ENCODE measurements at places on chromosomes 16 and 17.

- no peak for DNase-seq
These were observed 6.4 kb upstream of the SLFN12L start for GRCh38 chr17:35543856-35544255.

- DNase-seq, result no peak
These were observed 1.8 kb downstream of the PRR29 start for GRCh38 chr17:63999680-64000531.

GRCh38 chr17:31787857-31788570, 71.0 kb downstream of the COPRS start:
- no peak for DNase-seq

DNA sequence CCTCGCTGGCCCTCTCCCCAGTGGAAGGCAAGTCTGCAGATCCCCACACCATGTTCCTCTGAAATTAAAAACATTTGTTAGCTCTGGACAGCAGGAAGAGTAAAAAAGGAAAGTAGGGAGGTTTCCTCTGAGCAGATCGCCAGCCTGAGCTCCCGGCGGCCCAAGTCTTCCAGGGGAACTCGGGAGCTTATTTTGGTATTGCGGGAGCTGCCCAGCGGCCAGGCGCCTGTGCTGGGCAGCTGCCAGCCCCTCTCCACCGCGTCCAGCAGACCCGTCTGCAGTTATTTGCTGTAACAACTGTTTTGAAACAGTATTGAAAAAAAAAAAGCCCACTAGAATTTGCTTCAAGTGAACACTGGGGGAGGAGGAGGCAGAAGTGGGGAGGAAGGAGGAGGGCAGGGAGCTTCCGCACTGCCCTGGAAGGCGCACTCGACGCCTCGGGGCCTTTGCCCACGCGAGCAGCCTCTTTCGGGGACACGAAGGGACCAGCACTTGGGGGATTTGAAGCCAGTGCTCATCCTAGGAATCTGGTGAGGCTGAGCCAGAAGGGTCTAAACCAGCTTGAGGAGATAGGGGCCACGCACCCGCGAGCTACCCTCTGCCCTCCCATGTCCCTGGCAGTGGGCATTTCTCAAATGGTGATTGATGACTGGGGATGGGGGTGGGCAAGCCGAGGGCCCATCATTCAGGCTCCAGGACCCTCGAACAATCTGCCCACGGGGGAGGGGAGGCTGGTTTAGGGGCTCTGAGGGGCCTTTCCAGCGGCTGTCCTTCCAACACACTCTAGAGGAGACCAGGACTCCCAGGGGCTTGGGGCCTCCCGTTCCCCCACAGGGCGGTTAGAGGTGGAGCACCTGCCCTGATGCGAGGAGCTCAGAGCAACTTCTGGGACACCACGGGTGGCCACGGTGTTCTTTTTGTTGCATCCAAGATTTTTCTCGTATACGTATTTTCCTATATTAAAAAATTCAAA, 3.0 kb upstream of the BAHCC1 start:
- DNase-seq, result no peak

- DNase-seq, result no peak
These were observed 8.8 kb upstream of the BRIP1 start for GRCh38 chr17:61872099-61872498.

GRCh38 chr16:74633686-74634085, 26.8 kb upstream of the GLG1 start:
- DNase-seq, result no peak

DNA sequence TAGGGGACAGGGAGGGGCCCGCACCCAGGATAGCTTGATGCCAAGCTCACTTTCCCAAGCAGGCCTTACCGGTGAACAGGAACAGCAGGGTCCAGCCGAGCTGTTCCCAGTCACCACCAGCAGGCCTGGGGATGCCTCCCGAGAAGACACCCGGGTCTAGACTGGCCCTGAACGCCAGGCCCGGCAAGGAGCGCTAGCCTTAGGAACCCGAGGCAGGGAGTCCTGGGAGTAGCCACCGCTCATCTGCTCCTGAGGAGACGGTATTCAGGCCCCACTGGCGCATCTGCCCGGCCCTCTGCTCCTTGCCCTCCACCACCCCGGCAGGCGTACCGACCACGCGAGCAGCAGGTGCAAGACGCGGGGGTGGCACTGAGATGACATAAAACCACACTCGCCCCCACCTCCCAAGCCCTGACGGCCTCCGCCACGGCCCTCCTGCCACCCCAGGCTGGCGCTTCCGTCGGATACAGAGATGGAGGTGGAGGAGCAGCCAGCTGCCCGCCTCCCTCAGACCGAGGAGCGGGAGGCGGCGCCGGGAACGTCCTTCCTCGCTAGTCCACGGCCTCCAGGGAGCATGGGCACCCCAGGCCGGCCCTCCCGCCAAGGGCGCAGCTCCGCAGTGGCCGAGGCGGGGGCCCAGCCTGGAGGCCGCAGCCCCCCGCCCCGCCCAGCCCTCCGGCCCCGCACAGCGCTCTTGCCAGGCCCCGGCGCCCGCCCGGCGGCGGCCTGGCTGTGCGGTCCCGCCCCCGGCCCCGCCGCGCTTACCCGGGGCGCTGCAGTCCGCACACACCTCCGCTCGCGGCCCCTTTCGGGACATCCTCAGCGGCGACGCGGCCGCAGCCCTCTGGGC, 661 bp downstream of the GIT1 start:
- DNase-seq, result no peak

DNA sequence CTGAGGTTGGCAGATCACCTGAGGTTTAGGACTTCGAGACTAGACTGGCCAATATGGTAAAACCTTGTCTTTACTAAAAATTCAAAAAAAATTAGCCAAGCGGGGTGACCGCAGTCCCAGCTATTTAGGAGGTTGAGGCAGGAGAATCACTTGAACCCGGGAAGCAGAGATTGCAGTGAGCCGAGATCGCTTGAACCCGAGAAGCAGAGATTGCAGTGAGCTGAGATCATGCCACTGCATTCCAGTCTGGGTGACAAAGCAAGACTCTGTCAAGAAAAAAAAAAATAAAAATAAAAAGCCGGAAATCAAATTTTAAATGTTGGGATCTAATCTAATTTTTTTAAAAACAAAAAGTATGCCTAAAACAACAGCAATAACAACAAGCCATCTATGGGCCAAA, 56.3 kb downstream of the ABCC1 start:
- no peak for DNase-seq

- DNase-seq, result no peak
These were observed 120.7 kb downstream of the STXBP4 start for GRCh38 chr17:55089256-55089655.

DNA sequence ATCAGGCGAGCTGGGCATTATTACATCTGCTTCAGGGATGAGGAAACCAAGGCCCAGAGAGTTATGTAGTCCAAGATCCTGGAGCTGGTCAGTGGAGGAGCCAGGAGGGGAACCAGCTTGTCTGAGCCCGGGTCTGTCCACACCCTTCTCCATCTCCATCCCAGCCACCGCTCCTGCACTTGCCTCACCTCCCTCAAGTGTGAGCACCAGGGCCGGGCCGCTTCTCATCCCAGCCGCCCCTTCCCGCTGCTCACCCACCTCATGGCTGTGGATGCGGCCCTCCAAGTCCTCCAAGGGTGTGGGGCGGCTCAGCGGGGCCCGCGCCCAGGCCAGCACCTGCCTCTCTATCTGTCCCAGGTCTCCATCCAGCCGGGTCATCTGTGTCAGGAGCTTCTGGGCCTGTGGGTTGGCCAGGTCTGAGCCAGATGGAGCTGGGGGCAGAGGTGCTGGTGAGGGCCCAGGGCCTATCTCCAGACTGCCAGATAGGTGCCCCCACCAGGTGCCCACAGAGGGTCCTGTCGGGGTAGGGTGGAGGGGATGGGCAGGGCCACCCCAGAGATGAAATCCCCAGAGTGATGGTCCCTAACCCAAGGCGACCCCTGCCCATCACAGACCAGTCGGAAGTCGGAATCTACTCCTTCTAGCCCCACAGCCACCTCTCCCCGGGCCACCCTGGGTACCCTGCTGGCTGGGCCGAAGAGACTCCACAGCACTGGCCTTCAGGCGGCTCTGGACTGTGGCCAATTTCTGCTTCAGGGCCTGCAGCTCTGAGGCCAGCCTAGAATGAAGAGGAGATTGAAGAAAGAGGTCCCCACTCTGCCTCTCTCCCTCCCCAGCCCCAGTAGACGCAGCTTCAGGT, 9.4 kb downstream of the EVPL start:
- DNase-seq, result no peak

GRCh38 chr17:80092959-80093358, 8.4 kb upstream of the GAA start:
- no peak for DNase-seq

DNA sequence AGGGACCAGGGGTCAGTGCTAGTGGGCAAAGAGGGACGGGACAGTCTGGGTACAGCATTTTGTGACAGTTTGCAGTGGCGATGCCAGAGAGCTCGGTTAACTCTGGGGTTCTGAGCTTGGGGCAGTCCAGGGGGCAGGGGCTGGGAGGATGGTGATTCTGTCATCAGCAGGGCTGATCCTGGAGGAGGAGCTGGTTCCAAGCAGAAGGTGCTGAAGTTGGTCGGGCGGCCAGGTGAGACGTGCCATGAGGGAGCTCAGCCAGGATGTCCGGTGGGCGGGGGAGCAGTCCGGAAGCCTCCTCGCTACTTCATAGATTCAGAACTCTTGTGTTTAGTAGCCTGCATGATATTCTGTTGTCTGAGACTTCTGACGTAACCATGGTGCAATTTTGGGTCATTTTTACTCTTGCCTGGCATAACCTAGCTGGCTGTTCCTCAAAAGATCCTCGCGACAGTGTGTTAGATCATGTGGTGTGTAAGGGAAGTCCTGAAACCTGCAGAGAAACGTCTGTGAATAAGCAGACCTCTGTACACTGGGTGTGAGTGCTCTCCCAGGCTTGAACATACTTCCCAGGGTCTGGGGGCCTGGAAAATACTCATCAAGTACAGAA, 122.0 kb downstream of the CLEC16A start:
- no peak for DNase-seq

DNA sequence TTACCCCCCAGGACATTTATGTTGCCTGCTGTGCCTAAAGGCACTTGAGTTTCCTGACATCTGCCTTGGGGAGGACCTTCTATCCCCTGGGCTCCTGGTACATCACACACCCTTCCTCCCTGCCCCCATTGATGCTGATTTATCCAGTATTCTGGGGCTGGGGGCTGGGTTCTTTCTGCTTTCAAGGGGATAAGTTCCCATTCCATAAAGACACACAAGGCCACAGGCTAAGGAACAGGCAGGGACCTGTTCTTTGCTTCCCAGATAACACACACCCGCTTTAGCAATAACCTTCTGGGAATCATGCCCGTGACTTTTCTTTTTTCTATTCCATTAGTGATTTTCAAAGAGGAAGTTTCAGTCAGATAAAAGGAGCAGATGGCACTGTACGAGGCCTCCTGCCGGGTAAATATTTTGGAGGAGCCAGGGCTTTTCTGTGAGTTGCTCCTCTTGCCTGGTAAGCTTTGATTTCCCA, 30.6 kb downstream of the CHD9 start:
- no peak for DNase-seq

- no peak for DNase-seq
These were observed 150.6 kb downstream of the CLEC16A start for GRCh38 chr16:11094857-11095565.

GRCh38 chr17:74963656-74964055, 8.9 kb downstream of the HID1 start:
- DNase-seq, result no peak

DNA sequence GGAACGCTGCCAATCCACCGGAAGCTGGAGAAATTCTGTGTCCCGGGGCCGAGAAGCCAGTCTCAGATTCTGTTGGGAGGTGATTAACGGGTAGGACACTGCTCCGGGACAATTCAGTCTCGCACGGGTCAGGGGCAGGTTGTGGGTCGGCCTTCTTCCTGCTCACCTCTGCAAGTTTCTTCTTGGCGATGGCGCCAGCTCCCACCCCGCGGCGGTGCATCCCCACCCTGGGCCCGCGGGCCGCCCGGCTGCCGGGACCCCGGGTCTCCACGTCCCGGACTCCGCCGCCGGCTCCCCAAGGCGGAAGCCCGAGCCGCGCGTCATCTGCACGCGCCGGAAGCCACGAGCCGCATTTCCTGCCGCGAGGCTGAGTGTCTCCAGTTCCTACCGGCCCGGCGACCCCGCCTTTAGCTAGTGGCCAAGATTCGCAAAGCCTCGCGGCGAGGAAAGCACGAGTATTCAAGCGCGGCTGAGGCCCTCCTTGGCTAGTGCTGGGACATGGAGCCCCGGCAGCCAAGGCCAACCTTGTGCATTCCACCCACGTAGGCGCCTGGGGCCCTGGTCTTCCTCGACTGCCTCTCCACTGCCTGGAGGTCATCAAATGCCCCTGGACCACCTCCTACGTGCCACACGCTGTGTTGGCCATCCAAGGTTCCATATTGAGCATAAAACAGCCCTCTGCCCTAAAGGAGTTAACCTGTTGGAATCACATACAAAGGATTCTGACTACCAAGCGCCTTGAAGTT, at the start of gene SNF8:
Gene SNF8, minus strand, starts transcription at position 328 of the 746 bp plus-strand sequence. Its CDS starts 108 bp downstream, at position 220.
- peak; percentile 85 for DNase-seq

DNA sequence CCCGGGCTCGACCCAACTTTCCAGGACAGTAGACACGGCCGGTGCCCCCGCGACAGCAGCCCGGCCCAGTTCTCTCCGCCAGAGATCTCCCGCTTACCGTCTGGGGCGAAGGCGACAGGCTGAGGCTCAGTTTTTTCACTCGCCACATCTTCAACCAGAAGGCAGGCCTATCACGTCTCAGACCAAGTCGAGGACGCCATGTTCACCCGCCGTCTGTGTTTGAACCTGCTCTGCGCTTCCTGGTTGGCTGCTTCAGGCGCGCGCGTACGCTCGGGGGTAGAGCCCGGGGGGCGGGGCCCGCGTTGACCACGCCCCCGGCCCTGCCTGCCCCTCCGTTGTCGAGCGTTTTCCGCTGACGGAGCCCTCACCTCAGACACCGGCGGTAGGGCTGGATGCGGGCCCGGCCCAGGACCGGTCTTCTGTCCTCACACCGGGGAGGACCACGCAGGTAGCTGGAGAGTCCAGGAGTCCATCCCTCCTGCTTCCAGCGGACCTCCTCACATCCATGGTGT, at the start of gene SPAG5:
Gene SPAG5, minus strand, starts transcription at position 227 of the 512 bp plus-strand sequence. Its CDS starts 79 bp downstream, at position 148.
- DNase-seq, result peak; percentile 87

GRCh38 chr17:78144147-78144719, 2.0 kb upstream of the C17orf99 start:
- peak; percentile 28 for DNase-seq

DNA sequence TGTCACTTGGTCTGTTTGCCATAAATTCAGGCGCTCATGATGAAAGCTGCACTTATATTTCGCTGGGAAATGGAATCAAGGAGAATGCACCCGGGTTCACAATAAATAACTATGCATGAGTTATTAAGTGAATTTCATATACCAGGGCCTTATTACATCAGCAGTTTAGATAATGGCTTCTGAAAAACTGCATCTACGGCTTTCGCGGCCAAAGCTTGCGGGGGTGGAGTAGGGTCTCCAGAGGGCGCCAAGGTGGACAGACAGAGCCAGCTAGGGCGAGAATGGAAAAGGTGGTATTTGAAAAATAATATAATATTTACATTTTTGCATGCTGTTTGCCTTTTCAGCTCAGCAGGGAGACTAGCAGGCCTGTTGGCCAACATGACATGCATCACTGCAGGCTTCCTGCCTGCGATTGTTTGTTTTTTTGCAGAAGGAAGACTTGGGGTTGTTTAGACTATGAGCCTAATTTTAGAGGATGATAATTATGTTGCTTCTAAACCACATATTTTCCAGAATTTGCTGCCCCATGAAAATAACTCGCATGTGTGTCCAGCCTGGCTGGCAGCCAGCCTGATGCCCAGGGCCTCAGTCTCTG, 173.8 kb upstream of the IRX3 start:
- no peak for DNase-seq
